Testis (tissue), 5 donors: ENCODE measurements at places on chromosomes 13 and 19.
A peak's percentile ranks its signal among the peaks of the same experiment; 100 is the strongest.

DNA sequence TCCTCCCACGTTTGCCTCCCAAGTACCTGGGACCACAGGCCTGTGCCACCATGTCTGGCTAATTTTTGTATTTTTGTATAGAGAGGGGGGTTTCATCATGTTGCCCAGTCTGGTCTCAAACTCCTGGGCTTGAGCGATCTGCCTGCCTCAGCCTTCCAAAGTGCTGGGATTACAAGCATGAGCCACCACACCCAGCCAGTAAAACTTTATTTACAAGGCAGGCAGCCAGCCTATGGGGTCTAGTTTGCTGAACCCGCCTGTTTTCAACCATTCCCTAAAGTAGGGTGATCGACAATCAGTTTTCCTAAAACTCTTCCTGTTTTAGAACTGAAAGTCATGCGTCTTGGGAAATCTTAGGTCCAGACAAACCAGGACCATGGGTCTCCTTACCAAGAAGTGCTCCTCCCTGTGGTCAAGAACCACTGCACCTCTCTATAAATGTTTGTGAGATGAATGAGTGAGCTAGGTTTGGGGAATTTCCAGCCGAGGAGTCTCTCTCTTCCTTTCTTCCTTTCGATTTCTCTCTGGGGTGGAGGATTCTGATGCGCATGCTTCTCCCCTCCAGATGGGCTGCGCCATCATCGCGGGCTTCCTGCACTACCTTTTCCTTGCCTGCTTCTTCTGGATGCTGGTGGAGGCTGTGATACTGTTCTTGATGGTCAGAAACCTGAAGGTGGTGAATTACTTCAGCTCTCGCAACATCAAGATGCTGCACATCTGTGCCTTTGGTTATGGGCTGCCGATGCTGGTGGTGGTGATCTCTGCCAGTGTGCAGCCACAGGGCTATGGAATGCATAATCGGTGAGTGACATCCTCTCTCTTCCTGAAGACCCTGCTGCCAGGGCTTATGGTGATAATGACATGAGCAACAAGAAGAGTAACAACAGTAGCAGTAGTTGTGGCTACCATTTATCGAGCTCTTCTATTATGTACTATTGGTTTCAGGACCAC is 38.7 kb downstream of the ADGRE1 start:
- DNase-seq: no peak

- DNase-seq: no peak
Observed at GRCh38 chr13:40876020-40876738, 86.8 kb downstream of the SLC25A15 start.

DNA sequence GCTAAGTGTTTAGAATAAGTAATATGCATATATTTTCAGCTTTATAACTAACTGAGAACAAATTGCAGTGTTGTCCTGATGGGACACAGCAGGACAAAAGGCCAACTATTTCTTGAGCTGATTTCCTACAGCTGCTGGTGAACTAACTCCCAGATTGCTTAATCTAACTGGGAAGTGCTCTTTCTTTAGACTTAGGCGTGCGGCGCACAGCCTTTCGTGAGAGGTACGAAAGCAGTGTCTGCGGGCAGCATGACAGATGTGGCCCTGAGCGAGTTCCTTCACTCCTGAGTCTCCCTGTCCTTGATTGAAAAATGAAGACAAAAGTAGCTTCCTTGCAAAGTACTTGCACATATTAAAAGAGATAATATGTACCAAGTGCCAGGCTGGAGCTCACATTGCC is 47.3 kb upstream of the NPAS1 start:
- DNase-seq: peak; percentile 39

GRCh38 chr13:41004875-41005693 is 14.0 kb downstream of the ELF1 start:
- no peak for DNase-seq

DNA sequence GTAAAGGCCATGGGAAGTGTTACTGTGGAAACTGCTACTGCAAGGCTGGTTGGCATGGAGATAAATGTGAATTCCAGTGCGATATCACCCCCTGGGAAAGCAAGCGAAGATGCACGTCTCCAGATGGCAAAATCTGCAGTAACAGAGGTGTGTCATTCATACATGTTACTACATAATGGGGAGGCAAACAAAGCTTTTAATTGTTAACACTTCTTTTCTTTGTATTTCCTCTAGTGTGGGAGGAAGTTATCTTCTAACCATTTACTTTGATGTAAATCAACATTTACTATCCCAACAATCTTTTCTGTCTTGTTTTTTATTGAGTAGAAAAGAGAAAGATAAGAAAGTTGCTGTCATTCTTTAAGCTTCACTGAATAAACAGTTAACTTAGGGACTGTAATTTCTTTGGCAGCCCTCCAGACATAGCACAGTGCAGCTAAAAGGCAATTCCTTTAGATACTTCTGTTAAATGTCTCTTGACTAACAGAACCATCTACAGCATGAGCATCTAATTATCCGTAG is 126.9 kb downstream of the ITGBL1 start:
- DNase-seq: no peak

DNA sequence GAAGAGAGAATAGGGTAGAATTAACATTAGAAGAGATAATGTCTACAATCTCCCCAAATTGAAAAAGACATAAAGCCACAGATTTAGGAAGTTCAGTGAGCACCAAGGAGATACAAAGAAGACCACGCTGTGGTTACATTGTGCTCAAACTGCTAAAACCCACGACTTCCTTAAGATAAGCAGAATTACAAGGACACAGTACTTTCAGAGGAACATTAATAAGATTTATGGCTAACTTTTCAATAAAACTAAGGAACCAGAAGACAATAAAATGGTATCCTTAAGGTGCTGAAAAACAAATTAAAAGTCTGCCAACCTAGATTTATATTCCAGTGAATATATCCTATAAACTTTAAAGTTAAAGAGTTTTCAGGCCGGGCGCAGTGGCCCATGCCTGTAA is 7.4 kb upstream of the IL17D start:
- no peak for DNase-seq

DNA sequence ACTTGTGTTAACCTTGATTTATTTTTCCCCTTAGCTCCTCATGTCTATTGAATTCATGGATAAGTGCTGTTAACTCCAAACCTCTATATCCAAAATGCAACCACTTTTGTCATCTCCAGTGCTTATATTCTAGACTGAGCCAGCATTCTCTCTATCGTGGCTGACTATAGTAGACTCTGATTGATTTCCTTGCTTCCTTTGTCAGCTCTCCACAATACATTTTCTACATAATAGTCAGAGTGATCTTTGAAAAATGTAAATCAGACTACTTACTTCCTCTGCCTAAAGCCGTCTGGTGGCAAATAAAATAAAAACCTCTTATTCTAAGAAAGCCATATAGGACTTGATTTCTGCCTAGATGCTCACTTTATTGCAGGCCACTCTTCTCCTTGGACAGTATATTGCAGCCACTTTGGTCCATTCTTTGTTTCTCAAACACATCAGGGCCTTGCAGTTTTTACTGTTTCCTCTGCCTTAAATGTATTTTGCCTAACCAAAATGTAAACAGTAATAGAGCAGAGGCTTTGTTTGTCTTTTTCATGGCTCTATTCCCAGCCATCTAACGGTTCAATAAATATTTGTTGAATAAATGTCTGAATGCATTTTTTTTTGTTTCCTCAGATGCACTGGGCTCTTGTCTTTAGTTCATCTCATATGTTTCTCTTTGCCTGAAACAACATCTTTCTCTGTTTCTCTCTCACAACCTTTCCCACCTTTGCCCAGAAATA is 243.6 kb upstream of the CSNK1A1L start:
- DNase-seq: no peak

- DNase-seq: no peak
Observed at GRCh38 chr19:10567656-10568055, 1.1 kb downstream of the CDKN2D start.

GRCh38 chr19:11377237-11377636 is 2.8 kb downstream of the SWSAP1 start:
- no peak for DNase-seq

DNA sequence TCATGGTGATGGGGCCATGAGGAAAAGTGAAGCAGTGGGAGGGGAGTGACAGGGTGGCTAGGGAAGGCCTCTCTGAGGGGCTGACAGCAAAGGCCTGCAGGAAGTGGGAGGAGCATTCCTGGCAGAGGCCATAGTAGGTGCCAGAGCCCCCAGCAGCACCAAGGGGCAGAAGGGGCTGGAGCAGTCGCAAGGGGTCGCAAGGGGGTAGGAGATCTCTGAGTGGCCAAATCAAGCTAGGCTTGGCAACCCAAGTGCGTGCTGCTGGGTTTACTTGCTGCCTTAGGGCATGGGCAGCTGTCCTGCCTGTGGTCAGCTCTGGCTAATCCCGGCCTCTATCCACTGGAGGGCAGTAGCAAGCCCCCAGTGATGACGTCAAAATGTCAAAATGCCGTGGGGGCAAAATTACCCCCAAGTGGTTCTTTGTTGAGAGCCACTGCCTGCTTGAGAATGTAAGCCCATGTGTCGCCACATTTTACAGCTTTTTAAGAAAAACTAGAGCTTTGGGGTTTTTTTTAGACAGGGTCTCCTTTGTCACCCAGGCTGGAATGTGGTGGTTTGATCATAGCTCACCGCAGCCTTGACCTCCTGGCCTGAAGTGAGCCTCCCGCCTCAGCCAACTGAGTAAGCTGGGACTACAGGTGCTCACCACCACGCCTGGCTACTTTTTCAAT is 11.8 kb downstream of the CCDC97 start:
- peak; percentile 60 for DNase-seq

- DNase-seq: no peak
Observed at GRCh38 chr13:77267362-77267761, 59.5 kb downstream of the MYCBP2 start.

DNA sequence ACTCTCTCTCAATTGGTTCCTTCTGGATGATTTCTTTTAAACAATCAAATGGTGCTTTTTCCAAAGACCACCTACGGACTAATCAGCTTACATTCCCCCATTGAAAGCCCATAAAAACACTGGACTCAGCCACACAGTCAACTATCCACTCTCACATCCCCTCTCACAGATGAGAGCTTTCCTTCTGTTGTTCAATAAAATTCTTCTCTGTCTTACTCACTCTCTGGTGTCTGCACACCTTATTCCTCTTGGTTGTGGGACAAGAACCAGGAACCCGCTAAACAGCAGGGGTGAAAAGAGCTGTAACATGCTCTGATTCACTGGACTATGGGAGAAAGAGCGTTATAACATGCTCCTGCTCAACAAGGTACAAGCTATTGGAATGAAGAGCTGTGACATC is 2896.2 kb downstream of the PCDH9 start:
- no peak for DNase-seq

GRCh38 chr19:47176627-47177090 is 46.0 kb downstream of the SAE1 start:
- no peak for DNase-seq

- no peak for DNase-seq
Observed at GRCh38 chr13:33080972-33081590, 64.9 kb downstream of the KL start.

DNA sequence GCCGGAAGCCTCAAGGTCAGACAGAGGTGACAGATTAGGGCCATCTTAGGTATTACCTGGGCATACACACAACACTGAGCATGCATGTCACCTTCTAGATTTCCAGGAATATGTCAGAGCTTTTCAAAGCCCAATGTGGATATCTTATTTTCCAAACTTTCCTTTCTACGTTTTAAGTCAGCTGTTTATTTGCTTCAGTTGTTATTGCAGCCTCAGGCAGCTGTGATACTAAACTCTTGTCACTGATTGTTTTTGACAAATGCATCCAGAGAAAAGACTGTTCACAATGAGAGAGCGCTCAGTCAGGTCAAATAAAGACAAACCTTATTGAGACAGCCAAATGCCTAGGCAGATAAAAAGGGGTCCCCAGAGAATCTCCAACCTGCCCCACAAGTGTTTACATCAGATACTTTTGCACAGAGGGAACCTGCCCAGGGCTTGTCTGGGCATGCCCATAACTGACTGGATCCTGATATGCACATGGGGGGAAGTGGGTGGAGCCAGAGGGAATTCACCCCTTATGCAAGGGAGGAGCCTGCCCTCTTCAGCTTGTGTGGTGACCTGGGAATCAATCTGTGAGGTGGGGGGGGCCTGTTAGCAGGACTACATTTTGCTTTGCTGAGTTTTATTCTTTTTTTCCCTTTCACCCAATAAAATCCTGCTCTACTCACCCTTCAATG is 28.5 kb downstream of the MED4 start:
- no peak for DNase-seq

- DNase-seq: no peak
Observed at GRCh38 chr13:88051746-88052482, 380.7 kb downstream of the SLITRK5 start.

DNA sequence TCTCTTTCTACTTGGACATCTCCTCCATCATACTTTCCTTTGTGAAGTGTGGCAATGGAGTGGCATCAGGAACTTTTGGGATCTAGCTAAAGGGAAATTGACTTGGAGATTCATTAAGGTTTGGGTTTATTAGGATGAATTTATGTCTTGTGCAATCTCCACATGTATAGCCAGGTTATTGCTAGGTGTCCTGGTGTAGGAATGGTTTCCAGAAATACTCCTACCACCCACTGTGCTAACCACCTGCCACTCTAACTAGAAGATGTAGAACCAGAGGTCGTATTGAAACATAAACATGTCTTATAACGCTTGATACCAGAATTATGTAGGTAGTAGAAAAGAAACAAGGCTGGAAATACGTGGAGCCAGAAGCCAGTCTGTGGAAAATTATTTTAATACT is 38.1 kb upstream of the MED4 start:
- DNase-seq: no peak

GRCh38 chr13:29454931-29455481 is 140.5 kb downstream of the SLC7A1 start:
- DNase-seq: no peak

- no peak for DNase-seq
Observed at GRCh38 chr13:22061806-22062391, 391.0 kb downstream of the FGF9 start.

- DNase-seq: no peak
Observed at GRCh38 chr13:82571653-82572052, 1310.6 kb downstream of the SLITRK1 start.

GRCh38 chr13:98022210-98022609 is 68.7 kb downstream of the IPO5 start:
- peak; percentile 35 for DNase-seq

GRCh38 chr13:25503856-25504255 is 132.1 kb downstream of the ATP8A2 start:
- no peak for DNase-seq

GRCh38 chr13:91211510-91211909 is 136.0 kb upstream of the MIR17HG start:
- DNase-seq: no peak
